Gastroesophageal sphincter (tissue), 4 donors: ENCODE measurements at places on chromosomes 4 and X.

DNA sequence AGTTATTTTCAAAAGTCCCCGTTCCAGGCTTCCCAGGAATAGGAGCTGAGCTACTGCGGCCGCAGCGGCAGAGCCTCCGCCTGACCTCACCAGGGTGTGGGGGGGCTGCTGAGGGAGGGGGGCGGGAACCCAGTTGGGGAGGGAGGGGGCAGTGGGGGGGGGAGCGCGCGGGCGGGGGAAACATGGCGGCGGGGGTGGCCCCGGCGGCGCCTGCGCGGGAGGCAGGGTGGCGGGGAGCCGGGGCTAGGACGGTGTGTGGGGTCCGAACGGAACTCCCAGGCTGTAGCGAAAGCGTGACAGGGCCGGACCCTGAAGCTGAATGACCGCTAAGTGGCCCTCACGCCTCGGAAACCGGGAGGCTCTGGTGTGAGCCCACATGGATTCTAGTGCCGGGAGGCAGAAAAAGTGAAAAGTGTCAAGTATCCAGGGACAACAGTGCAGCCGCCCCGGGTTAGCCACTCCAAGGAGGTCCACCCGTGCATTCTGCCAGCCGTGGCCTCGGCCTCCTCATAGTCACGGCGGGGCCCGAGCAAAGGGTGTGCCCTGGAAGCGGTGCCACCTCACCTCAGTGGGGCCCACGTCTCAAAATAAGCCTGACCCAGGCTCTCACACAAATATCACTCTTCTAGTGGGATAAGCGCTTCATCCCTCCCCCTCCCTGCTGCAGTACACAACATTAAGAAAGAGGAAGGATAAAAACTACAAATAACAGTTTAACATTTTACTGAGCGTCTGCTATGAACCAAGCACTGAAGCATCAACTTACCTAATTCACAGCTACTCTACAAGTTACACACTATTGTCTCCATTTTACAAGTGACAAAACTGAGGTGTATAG lies at the start of gene KLHL13:
TSS of gene KLHL13 (minus strand) at position 98 of the 838 bp plus-strand sequence. CDS start 88,337 bp downstream, outside the sequence.
- peak; percentile 84 for ATAC-seq

DNA sequence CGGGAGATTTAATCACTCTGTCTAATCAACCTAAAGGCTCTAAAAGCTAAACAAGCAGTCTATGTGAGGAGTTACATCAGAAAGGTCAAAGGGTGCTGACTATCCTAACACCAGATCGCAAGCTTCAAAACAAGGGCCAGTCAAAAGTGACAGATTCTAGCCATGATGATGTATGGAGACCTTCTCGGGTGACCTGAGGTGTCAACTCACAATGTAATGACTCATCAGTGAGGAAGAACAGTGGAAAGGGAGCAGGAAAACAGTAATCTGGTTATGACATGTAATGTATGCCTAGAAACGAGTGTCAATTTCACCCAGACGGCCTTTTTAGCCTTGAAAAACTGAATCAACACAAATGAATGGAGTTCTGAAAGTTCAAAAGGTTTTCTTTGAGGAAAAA lies 375.3 kb downstream of the IDS start:
- no peak for ATAC-seq

- ATAC-seq = no peak
Observed at GRCh38 chrX:154021131-154021611, 1.5 kb upstream of the IRAK1 start.

DNA sequence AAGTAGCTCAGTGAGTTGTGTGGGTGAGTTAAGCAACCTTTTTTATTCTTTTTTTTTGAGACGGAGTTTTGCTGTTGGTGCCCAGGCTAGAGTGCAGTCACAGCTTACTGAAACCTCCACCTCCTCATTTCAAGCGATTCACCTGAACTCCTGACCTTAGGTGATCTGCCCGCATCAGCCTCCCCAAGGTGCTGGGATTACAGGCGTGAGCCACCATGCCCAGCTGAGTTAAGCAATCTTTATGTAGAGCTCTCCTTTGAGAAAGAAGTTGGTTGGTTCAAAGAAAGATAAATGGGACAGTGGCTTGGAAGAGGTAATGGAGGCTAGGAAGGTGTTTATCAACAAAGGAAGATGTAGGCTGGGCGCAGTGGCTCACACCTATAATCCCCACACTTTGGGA lies 3.2 kb downstream of the MSMO1 start:
- ATAC-seq = no peak

GRCh38 chr4:57151481-57151880 lies 41.3 kb upstream of the IGFBP7 start:
- ATAC-seq = no peak
